ENCODE measurements at places on chromosomes 11 and 22. TPM values are rescaled to one million over a fixed set of nuclear protein-coding genes. Genes with fewer than 3 reads are reported as not detected.

DNA sequence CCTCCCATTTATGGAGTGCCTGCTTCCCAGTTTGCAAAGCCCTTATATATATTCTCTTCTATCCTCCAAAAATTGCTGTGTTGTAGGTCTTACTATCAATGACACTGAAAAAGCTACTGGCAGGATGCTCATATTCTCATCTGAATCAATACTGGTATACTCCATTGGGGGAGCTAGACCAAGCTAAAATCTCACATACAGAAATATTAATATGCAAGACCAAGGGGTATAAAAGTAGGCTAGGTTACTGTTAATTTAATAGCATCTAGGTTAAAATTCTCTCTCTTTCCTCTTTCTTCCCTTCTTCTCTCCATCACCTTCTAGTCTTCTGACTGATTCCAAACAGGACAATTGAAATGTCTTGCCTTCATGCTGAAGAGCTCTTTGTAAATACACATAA is 17.1 kb upstream of the BDNF start:
- no peaks in the 10 kb centered on the region for H3K36me3 ChIP-seq
- peaks cover 7% of the 10 kb centered on the region for H3K27me3 ChIP-seq
- H3K4me1 ChIP-seq = peaks cover 9% of the 10 kb centered on the region
- no peak for DNase-seq
- no peak overlapping the region for H3K4me3 ChIP-seq
- H3K27ac ChIP-seq = no peak overlapping the region

DNA sequence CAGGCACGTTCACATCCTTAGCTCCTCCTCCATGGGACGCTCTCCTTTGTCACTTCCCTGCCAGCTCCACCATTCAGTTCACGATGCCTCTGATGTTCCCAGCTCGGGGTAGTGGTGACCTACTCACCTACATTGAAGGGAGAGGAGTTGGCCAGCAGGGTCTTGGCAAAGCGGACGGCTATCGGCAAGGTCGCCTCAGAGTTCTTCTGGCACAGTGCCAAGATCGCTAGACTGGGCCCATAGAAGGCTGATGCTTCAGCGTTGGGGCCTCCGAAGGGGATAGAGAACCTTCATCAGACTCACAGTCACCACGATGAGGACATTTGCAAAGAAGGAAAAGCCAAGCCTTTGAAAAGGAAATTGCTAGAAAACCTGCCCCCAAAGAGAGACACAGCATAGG is 3.0 kb downstream of the CBLIF start:
- no peak overlapping the region for H3K27ac ChIP-seq
- no peak overlapping the region for H3K4me3 ChIP-seq
- H3K4me1 ChIP-seq = peaks cover 4% of the 10 kb centered on the region
- H3K27me3 ChIP-seq = no peaks in the 10 kb centered on the region
- no peaks in the 10 kb centered on the region for H3K36me3 ChIP-seq

OR56B4 gene
- total RNA-seq = not detected

DNA sequence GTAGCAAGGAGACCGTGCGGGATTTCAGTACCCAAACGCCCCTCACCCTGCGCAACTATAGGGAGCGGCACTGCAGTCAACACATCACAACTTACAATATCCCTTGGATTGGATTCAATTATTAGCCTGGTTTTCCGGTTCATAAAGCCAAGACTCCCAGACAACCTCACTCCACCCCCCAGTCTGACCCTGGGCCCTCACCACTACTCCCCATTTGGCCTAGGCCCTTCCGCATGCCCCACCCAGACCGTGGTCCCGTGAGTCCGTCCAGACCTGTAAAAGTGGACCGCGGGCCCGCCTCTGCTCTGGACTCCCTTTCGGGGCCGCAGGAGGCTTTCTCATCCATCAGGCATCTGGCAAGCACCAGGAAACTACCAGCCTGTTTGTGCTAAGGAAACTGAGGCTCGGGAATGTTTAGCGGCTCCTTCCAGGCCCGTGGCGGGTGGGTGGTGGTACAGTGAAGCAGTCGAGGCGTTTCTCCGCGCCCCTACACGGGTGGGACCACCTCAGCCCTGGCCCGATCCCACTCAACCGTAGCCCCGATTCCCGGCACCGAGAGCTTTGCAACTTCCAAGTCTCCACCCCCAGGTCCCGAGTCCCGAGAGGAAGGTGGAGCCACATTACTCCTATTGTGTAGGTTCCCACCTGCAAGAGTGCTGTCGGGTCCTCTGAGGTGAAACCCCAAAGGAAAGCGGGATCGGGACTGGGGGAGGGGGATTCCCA is 679 bp upstream of the DPP3 start:
- peak overlapping the region; percentile 87 for H3K4me3 ChIP-seq
- peak overlapping the region; percentile 83 for H3K27ac ChIP-seq
- no peaks in the 10 kb centered on the region for H3K27me3 ChIP-seq
- no peaks in the 10 kb centered on the region for H3K4me1 ChIP-seq
- DNase-seq = no peak

DNA sequence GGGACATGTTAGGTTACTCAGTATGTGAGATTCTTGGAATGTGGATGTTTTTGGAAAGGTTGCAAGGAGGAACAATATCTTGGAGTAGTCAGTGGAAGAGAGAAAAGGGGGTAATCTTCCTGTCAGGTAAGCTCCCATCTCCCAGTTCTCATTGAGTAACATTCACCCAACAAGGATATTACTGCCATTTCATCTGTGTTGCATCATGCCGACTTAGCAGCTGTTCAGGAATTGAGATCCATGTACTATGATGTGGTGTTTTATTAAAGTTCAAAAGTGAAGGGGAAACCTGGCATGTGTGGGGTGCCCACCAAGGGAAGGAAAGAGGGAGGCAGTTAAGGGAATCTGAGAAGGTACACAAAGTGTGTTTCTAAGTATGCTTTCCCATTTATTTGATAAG is 58.4 kb upstream of the RASSF10 start:
- no peaks in the 10 kb centered on the region for H3K36me3 ChIP-seq
- H3K27me3 ChIP-seq = no peaks in the 10 kb centered on the region
- H3K4me1 ChIP-seq = no peaks in the 10 kb centered on the region
- no peak for DNase-seq

MCM5 gene
- total RNA-seq = 305 TPM

DNA sequence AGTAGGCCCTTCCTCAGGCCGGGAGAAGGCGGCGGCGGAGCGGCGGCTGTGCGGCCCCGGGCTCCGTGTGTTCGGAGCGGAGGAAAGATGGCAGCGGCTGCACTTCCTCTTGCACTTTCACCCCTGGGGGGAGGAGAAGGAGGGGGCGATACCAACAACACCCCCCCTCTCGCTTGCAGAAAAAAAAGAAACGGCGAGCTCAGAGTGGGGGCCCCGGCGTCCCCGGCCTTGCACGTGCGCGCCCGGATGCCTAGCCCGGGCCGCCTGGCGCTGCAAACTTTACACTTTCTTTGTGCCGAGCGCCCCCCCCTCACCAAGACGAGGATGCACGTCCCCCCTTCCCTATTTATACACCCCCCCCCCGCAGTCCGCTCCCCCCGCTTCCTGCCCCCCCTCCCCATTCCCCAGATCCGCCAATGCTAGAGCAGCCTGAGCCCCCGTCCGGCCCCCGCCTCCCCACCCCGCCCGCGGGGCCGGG is at the start of gene PATZ1:
TSS of gene PATZ1 (minus strand) at position 92 of the 478 bp plus-strand sequence. CDS start 744 bp downstream, outside the sequence.
- no peaks in the 10 kb centered on the region for H3K27me3 ChIP-seq
- H3K27ac ChIP-seq = peak within 1 kb of the TSS; percentile 93
- no peaks in the 10 kb centered on the region for H3K4me1 ChIP-seq
- peak within 1 kb of the TSS; percentile 73 for H3K4me3 ChIP-seq
- DNase-seq = no peak

PRODH gene
- 27.6 TPM for total RNA-seq

FLRT1 gene
- 0.42 TPM for total RNA-seq

Measured in H1 (cell line).